ENCODE measurements at places on chromosomes 6 and 20.

- no peak for DNase-seq
These were observed 143.4 kb downstream of the TBXT start for GRCh38 chr6:166024252-166024651.

DNA sequence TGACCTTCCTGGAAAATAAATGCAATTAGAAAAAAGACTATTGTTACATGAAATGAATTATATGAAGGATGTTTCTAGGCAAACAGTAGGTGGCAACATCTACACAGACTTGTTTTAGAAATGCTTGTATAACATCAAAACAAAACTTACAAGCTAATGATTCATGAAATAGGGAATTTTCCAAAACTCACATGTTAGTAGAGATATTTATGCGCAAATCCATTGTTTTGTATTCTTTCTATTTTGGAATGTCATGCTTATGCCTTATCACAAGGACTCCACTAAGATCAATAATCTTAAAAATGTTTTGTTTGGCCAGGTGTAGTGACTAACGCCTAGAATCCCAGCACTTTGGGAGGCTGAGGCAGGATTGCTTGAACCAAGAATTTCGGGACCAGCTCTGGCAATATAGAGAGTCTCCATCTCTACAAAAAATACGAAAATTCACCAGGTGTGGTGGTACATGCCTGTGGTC lies 32.3 kb upstream of the LGSN start:
- DNase-seq: no peak

GRCh38 chr6:124368131-124368530 lies 564.5 kb downstream of the NKAIN2 start:
- no peak for DNase-seq

DNA sequence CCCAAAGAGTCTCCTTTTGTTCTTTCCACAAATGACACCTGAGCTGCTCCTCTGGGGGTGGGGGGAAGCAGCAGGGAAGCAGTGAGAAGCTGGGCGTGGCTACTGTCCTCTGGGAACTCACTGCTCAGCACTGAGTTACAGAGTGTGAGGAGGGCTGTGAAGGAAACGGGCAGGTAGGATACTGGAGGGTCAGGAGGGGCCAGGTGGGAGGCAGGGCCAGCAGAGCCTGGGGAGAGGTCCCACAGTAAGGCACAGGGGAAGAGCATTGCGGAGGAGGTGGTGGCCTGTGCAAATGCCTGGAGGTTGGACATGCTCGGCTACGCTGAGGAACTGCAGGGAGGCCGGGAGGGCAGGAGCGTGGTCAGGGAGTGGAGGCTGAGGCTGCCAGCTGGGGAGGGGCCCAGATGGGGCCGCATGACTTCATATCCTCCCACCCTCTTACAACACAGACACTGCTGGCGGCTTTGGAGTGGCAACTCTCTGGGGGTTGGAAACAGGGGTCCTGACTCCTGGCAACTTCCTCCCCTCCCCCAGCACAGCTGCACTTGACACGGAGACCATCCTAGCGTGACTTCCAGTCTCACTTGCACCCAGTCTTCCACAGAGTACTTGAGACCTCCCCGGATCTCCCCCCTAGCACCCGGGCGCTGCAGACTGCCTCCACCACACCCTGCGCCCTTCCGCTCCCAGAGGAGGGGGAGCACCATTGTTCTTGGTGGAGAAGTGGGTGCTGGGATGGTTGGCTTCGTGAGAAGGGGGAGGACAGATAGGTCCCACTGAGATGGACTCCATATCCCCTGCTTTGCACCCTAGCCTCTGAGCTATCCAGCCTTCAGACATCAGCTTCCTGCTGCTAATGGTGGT lies 34.2 kb downstream of the RBM38 start:
- DNase-seq: no peak

DNA sequence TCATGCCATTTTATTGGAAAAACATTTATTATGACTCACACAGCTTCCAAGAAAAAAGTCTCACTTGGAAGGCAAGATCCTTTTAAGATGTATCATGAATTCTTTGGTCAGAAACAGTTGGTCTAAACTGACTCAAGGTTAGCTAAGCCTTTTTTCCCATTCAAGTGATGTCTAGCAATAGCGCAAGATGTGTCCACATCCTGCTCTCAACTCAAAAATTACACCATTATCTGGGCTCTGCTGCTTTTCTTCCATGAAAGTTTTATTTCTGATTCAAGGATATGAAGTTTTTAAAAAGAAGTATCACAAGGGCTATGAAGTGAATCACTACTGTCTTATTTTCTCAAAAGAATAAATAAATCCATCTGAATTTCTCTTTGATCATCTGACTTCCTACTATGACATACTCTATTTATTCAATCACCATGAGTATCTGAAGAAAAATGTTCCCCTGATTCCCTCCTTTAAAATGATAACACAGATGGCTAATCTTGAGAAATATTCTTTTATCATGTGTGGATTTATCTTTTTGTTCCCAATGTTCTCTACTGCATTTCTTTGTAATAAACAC lies 139.2 kb downstream of the AHI1 start:
- DNase-seq: no peak

- DNase-seq: no peak
These were observed 18.1 kb upstream of the NOX3 start for GRCh38 chr6:155473741-155474140.

DNA sequence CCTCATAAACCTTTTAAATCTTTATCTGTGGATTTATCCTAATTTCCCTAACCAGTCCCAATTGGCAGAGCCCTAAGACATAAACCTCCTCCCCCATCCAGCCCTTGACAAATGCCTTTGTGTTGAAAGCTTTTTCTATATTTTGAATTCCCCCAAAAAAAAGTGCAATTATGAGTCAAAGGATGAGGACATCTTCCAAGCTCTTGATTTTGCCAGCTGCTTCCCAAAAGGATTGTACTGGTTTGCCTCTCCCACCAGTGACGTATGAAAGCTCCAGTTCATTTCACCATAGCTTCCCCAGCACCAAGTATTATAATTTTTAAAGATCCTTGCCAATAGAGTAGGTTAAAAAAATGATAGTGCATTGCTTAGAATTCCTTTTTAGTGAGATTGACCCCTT lies 38.9 kb downstream of the SIRPA start:
- no peak for DNase-seq

DNA sequence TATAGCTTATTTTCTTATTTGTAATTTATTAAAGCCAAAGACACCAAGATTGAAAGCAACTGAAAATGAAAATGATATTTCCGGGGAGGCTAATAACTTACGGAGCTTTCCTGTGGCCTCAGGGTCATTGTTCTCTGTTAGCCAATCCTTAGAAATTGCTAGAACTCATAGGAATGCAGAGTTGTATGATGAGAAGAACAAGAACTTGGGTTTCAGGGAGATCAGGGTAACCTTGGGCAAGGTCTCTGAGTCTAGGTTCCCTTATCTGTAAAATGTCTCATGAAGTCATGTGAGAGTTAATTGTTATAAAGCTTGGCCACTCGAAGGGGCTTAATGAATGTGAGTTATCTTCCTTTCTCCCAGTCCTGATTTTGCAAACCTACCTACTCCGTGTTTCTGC lies 20.1 kb upstream of the SERINC3 start:
- DNase-seq: no peak

GRCh38 chr6:113281014-113281413 lies 576.1 kb upstream of the MARCKS start:
- DNase-seq: no peak

- DNase-seq: no peak
These were observed 138.0 kb downstream of the GJA1 start for GRCh38 chr6:121573481-121573880.

DNA sequence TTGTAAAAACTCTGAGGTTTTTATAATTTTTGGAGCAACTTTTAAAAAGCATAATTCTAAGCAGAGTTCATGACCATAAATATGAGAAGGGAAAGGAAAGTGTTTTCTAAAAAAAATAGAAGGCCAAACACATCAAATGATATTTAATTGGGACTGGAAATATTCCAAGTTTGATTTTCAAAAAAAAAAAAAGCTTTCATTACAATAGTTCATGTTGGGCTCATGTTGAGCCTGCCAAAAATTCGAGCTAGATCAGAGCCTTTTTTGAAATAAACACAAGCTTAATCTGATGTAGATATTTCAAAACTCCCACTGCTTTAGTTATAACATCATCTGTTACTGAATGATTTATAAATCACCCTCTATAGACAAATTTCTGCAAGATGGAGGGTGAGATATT lies 163.4 kb upstream of the DEFB112 start:
- no peak for DNase-seq

- no peak for DNase-seq
These were observed 8.2 kb downstream of the ZFAND3 start for GRCh38 chr6:37827603-37828265.

- no peak for DNase-seq
These were observed 180.0 kb upstream of the UST start for GRCh38 chr6:148566664-148567350.

GRCh38 chr6:87754828-87755227 lies 52.8 kb upstream of the AKIRIN2 start:
- DNase-seq: no peak

DNA sequence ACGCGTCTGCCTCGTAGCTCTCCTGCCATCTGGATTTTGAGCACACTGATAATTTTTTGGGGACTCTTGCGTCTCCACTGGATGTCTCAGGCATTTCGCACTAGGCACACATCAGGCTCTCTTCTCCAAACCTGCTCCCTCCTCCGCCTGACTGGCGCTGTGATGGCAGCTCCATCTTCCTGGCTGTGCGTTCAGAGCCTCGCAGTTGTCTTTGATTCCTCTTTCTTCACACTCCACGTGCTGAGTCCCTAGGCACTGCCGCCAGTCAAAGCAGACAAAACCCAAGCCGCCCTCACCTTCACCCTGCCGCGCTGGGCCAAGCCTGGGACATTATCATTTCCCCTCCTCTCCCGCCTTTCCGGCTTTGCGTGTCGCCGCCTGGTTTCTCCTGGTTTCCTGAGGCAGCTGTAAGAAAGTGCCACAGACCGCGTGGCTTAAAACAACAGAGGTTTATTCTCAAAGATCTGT lies 778 bp downstream of the PSMG4 start:
- DNase-seq: no peak

GRCh38 chr6:113318575-113318917 lies 538.6 kb upstream of the MARCKS start:
- no peak for DNase-seq

DNA sequence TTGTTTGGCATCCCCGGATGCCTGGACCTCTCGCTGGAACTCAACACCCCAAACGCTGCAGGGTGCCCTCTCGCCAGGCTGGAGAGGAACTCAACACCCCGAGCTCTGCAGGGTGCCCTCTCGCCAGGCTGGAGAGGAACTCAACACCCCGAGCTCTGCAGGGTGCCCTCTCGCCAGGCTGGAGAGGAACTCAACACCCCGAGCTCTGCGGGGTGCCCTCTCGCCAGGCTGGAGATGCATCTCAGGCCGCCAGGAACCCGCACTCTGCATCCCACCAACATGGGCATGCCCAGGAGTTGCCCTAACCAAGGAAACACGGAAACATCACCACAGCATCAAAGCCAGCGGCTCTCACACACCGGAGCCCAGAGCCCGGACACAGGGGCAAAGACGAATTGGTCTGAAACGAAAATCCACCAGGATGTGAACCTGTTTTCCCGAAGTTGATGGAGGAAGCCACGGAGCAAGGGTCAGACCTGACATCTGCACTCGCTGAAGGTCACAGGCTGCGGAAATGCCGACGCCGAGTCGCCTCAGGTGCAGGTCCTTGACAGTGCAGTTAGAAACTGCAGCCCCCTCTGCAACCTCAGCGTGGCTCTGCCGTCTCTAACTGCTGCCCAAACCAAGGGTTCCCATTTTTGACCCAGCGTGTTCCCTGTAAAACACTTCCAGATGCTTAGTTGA lies 37.5 kb downstream of the DLL1 start:
- no peak for DNase-seq

GRCh38 chr6:169048865-169049205 lies 204.8 kb downstream of the THBS2 start:
- DNase-seq: no peak

DNA sequence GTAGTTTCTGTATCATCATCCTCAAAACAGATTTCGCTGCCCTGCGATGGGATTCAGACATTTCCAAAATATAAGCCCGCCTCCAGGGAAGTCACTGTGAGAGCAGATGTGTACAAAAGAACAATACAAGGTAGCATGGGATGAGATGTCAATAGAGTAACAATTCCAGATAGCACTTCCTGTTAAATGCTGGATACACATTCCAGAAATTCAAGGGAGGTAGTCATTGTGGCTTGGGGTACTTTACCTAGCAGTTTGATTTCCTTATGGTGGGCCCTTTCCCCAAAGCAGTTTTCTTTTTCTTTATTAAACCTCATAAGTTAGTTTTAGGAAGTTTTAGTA lies 2.5 kb downstream of the RNF217 start:
- no peak for DNase-seq

DNA sequence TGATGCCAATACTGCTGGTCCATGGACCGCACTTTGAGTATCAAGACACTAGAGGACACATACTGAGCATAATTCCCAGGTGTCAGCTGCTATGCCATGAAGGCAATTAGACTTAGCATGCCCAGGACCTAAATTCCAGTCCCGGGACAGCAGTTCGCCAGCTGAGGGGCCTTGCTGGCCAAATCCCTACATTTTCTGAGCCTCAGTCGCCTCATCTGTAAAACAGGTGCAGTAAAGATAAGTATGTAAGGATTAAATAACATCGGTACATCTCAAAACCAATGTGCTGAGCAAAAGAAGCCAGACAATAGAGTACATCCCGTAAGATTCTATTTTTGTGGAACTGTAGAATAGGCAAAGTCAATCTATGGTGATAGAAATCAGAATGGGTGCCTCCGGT lies 1.0 kb downstream of the BFSP1 start:
- DNase-seq: no peak

DNA sequence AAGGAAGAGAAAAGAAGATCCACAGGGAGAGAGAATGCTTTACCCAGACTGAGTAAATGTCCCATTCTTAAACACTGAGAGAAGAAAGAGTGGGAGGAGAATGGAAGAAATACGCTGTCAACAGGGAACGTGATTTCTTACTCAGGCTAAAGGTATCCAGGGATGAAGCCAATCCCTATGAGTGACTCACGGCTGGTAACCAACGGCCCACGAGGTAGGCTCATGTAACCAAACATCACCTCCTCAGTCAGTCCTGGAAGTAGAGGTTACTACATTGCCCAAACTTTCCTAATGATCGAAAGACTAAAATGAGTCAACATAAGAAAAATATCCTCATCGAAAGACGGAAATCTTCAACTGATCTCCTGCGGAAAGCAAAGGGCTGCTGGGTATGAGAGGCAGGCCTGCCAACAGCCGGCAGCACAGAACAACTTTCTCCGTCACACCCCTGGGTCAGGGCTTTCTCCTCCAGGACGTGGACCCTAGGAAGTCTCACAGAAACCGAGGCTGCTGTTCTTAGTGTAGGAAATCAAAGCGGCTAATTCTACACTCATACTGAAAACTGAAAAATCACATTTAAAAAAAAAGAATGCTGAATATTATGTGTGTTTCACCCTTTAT lies 292.6 kb downstream of the GMDS start:
- DNase-seq: no peak

GRCh38 chr20:48541581-48542071 lies 286.2 kb downstream of the PREX1 start:
- no peak for DNase-seq
